ENCODE measurements at places on chromosomes 6 and 20. TPM values are rescaled to one million over a fixed set of nuclear protein-coding genes. Genes with fewer than 3 reads are reported as not detected.
A peak's percentile ranks its signal among the peaks of the same experiment; 100 is the strongest.

The LIN28B gene
- not detected for total RNA-seq

The SMOC2 gene
- total RNA-seq = 130 TPM

The SLC26A8 gene
- not detected for total RNA-seq

The BMP7 gene
- total RNA-seq = 4.4 TPM

The ZSCAN16 gene
- 1.4 TPM for total RNA-seq

The IL17F gene
- not detected for total RNA-seq

The AIF1 gene
- 35.2 TPM for total RNA-seq

GRCh38 chr6:45900808-45901752, 114.6 kb downstream of the CLIC5 start:
- no peak for DNase-seq

GRCh38 chr20:40562031-40562430, 127.0 kb downstream of the MAFB start:
- DNase-seq = no peak

DNA sequence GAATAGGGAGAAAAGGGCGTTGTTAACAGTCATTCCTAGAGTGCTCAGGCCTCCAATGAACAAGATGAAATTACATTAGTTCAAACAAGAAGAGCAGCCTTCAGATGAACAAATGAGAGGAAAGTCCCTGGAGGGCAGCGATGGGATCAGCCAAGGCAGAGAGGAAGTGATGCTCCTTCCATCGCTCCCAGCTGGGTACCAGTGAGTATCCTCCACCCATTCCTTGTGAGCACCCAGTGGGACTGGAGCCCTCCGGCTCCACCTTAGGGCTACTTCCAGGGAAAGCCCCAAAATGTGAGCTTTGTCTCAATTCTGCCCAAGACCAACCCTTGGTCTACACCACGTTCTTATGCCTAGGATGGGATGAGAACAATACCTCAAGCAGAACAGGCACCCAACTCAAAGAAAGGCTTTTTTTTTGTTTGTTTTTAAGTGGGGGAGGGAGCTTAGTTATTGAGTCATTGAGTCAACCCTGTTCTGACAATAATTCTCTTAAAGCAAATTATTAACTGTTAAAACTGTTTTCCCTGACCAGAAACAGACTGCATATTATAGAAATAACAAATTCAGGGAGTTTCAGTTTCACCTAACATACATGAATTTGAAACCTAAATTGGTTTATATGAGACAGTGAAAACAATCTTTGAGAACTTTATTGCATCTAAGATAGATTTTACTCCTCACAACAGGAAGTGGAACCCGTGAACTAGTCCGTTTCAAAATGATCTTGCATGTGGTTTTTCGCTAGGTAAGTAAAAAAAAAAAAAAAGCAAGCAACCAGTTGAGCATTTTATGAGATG, 106.9 kb downstream of the IPCEF1 start:
- DNase-seq = no peak

DNA sequence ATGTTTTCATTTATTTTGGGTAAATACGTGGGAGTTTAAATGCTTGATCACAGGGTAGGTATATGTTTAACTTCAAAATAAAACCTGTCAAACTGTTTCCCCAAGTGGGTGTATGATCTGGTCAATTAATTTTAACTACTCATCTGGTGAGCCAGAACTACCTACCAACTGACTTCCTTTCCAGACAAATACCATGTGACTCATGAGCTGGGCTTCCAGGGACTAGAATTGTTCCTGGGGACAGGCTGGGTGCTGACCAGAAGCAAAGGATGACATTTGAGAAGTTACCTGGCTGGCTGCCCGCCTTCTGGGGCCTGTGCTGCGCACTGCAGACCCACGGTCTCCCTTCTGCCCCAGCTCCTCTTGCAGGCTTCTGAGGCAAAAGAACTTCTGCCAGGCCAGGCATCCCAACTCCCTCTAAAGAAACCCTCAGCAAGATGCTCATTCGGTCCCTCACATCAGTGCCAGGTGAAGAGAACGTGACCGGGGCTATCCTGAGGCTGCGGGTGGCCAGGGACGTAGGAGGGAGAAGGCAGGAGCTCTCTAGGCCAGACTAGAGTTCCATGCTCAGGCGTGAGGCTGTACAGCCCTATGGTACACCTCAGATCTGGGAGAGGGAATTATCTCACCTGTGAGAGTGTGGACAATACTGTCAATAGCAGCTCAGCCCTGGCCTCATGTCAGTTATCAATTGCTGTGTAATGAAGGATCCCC, 103.6 kb downstream of the JPH2 start:
- DNase-seq = no peak

- no peak for DNase-seq
Observed at GRCh38 chr6:18985996-18986395, 598.8 kb downstream of the RNF144B start.

DNA sequence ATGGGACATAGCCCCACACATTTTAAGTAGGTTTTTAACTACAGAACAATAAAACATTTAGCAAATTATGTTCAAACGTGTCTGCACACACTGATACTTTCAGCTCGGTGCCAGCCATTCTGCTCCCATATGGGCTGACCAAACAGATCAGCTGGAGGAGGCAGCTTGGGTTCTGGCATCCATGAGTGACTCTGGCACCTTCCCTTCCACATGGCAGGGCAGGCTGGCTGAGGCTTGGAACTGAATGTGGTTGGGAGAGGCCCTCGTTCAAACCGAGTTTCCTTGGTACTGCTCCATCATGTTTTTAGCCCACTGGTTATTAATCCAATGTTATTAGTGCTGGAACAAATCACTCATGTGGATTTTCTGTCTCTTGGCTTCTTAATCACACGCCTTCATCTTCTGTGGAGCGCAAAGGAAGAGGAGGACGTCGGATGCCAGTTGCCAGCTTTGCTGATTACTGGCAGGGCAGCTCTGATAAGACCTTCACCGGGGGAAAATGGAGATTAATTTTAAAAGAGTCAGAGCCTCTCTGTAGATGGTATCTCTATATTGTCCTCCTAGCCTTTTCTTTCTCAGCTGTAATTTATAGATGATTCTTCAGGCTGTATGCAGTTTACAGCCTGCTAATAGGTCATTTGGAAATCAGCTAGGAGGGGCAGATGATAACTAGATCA, 93.1 kb upstream of the TIAM2 start:
- no peak for DNase-seq

GRCh38 chr20:61939691-61940360, 125.9 kb downstream of the TAF4 start:
- no peak for DNase-seq

DNA sequence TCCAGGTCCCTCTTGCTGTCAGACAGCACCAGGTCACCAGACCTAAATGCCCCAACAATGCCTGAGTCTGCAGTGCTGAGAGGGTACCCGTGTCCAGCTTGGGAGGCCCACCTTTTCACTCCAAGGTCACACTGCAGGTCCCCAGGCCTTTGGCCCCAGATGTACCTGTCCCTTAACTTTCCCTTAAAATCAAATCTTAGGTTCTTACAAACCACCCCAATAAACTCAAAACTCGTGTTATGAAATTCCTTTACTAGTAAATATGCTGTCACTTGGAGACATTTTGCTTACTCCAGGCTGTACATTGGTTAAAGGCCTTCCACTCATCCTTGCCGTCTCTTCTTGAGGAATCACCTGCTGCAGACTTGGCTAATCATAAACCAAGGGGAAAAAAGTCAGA, 165.7 kb upstream of the RREB1 start:
- DNase-seq = no peak

DNA sequence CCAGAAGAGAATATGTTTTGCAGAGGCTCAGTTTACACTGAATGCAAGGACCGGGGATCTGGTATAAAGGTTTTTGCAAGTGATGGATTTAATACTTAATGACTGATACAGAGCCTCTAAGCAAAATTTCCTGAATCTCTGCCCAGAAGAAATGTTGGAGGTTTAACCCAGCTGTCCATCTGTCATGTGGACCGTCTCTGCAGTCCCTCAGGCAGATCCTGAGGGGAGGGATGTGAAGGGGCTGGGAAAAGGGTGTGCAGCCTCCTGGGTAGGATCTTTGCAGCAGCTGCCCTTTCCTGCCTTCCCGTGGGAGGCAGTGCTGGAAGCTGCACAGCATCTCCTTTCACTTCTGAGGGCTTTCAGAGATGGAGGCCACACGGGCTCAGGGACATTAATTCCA, 207.0 kb downstream of the SLC24A3 start:
- DNase-seq = no peak

DNA sequence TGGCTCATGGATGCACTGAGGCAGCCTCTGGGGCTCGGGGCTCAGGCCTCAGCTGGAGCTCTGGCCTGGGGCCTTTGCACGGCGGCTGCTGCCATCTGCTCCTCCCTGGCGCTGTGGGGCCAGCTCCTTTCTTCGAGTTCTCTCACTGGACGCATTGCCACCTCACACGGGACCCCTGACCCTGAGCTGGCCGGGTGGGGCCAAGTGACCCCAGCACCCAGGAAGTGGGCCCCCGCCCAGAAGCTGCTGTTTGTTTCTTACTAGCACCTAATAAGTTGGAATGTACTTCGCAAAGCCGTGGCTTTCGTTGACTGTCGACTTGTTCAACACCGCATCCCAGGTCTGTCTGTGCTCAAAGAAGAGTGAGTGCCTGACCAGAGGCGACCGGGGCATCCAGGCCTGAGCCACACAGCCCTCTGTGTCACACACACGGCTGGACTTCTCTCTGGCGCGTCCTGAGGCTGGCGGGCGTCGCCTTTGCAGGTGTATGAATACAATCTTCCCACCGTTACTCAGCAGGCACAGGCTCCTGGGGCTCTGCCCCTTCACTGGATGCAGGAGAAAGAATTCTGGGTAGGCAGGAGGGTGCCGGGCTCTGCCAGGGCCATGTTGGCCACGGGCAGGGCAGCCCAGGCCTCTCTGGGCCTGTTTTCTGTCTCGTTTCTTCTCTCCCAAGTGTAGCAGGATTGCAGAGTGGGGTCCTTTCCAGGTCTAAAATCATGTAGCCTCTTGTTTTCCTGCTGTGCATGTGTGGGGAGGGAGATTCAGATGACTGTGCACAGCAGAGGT, 112.9 kb downstream of the DLL1 start:
- DNase-seq = peak; percentile 63

DNA sequence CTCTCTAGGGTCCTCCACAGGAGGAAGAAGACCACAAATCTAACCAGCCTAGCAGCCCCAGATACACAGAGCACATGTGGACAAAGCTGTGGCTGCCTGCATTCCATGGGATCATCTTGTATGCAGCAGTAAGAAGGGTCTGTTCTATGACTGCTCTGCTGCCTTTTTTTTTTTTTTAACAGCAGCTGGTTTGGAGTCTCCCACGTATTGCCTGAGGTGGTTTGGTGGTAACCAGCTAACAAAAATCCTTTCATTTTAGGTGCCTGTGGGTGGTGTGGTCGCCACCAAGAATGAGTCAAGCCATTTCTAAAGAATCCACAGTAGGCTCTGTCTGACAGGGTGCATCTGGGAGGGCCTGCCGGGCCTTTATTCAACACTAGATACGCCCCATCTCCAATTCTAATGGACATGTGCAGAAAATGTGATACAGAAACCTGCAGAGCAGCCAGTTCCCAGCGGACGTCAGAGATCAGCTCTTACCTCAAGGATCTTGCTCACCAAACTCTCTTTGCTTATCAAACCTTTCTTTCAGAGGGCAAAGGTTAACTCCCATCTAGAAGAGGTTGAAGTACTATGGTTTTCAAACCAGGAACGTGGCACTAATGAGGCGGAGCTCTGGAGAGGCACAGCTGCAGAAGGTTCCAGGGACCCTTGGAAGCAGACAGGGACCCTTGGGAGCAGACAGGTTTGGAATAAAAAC, 32.0 kb downstream of the GNAS-AS1 start:
- DNase-seq = no peak

GRCh38 chr6:94645191-94645590, 932.1 kb upstream of the MANEA start:
- DNase-seq = no peak

GRCh38 chr20:32987044-32987825, 17.0 kb downstream of the SUN5 start:
- DNase-seq = no peak

DNA sequence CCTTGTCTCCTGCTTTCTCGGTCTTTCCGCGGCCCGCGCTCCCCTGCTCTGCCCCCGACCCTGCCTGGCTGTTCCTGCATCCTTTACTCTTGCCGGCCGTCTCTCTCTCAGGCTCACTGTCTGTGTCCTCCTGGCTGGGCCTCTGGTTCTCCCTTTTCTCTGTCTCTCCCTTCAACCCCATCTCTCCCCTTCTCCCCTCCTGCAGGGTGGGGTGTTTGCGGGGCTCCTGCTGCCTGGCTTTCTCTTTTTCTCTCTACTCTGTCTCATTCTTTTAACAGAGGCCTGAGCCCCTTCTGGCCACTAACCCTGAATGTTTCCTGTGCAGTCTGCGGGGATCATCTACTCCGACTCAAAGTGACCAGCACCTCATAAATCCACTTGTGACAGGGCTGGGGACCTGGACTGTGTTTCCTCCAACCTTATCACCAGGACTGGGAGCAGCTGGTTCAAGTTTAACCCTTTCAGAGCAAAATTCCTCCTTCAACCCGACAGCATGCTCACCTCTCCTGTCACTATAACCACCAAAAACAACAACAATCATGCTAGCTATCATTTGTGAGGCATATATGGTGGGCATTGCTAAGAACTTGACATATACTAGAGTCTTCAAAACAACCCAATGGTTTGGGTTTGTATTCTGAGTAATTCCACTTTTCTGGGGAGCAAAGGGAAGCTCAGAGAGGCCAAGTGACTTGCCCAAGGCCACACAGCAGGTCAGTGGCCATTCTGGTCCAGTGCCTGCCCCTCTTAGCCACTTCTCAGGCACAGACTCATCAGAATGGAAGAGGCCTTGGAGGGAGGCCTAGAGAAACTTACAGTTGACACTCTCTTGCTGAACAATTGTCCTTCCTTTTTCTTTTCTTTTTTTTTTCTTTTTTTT, 811 bp upstream of the RSPO4 start:
- DNase-seq = peak; percentile 13

- DNase-seq = no peak
Observed at GRCh38 chr6:14630016-14630415, 512.4 kb downstream of the CD83 start.

DNA sequence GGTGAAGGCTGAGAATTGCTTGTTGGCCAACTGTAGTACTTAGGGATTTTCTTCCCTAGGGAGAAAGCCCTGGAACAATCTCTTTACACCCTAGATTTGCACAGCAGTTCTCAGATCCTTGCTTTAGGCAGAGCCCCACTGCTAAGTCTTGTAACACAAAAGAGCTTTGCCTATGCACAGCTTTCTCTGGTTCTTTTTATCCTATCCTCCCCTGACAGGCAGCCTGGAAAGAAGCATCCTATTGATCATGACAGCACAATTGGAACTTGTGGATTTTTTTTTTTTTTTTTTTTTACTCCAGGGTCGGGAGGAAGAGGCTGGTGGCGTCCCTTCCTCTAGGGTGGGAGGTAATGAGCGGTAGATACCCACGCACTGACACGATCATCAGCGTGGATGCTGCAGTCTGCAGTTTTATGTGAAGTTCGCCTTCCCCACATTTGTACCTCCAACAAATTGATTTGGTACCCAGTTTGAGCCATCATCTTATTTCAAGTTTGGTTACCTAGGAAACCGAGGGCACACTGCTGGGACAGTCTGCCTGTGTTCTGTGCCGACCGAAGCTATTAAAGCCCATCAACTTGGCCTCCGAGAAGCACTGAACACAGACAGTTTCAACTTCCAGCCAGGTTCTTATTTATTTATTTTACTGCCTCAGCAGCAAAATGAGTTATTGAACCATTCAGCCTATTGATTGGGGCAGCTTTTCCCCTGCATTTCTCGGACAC, 110.1 kb downstream of the NRN1 start:
- no peak for DNase-seq

GRCh38 chr6:14002176-14002947, 77.6 kb downstream of the RNF182 start:
- DNase-seq = no peak
